ENCODE measurements at places on chromosomes 1 and 21. TPM values are rescaled to one million over a fixed set of nuclear protein-coding genes. Genes with fewer than 3 reads are reported as not detected.
A peak's percentile ranks its signal among the peaks of the same experiment; 100 is the strongest.

GRCh38 chr1:8356256-8357209 lies 38.6 kb downstream of the SLC45A1 start:
- DNase-seq = no peak

- DNase-seq = no peak
Observed at GRCh38 chr1:247639381-247639981, 34.1 kb downstream of the OR2G3 start.

- DNase-seq = no peak
Observed at GRCh38 chr1:110159168-110159567, 8.9 kb downstream of the SLC6A17 start.

DNA sequence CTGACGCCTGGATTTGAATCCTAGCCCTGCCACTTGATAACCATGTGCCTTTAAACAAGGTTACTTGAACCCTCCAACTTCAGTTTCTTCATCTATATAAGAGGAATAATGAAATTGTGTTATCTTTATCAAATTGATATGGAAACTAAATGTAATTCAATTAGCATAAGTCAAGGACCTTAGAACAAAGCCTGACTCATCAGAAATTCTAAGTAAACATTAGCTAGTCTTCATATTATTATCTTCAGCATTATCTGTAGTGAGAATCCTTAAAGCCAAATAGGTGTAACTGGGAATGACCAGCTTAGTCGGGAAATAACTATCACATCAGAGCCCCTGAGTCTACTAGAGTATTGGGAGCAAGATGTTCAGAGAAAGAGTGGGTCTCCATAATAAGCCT lies 6.6 kb downstream of the SELL start:
- DNase-seq = no peak

DNA sequence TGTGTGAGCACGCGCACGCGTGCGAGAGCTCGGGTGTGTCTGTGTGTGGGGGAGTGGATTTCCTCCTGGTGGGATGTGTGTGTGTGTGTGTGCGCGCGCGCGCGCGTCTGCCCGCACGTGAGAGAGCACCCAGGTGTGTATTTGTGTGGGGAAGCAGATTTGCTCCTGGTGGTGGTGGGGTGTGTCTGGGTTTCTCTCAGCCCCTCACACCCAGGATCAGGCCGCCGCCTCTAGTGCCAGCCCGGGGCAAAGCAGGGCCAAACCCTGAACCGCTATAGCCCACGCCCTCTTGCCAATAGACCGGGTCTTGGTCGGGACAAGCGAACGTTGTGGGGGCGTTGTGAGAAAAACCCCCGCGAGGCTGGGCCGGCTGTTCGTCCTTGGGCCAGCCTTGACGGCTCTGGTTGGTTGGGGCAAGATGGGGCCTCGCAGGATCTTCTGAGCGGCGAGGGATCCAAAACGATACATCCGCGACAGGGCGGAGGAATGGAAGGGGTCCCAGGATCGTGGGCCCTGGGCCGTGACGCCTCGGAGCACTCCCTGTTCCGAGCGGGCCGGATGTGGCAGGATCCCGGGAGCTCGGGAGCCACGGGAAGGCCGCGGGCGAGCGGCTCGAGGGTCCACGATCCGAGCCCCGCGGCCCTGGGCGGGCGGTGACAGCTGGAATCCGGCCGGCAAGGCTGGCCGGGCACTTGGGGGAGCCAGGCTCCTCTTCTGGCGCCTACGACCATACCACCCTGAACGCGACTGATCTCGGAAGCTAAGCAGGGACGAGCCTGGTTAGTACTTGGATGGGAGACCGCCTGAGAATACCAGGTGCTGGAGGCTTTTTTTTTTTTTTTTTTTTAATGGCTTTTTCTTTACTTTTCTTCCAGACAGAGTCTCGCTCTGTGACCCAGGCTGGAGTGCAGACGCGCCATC lies 68.2 kb downstream of the RNF187 start:
- no peak for DNase-seq

- no peak for DNase-seq
Observed at GRCh38 chr1:94017155-94017829, 103.7 kb downstream of the ABCA4 start.

DNA sequence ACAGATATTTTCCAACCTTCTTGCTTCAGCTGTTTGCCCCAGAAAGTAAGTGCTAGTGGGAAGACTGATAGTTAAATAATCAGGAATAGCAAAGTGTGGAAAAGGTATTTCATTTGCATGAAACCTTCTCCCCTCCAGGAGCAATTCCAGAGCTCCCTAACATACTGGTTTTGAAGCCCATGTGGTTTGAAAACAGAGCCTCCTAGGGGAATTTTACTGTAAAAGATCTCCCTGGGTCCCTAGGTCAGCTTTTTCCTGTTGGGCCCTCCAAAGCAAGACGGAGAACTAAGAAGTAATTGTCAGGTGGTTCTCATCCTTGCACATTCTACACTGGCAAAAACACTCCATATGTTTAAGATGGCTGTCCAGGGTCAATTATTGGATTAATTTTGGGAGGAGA lies 218.7 kb upstream of the FOXD3 start:
- no peak for DNase-seq

DNA sequence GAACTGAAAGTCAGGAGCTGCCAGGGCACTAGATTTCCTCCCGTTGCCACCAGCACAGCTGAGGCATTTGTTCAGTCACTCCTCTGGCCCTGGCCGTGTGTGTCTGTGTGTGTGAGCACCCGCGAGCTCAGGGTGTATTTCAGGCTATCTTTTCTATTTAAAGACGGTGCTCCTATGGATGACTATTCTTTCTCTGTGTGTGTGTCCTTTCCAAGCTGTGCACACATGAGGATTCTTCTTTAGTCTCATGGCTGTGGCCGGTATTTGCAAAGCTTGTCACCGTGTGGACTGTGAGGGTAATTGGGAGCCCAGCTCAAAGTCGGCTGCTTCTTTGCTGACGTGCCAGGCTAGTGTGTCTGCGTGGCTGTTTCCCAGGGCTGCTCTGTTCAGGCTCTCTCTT lies 3.0 kb upstream of the KCND3 start:
- no peak for DNase-seq

The FCER1G gene
- 2.2 TPM for total RNA-seq

- no peak for DNase-seq
Observed at GRCh38 chr1:210917560-210918169, 216.3 kb downstream of the KCNH1 start.

DNA sequence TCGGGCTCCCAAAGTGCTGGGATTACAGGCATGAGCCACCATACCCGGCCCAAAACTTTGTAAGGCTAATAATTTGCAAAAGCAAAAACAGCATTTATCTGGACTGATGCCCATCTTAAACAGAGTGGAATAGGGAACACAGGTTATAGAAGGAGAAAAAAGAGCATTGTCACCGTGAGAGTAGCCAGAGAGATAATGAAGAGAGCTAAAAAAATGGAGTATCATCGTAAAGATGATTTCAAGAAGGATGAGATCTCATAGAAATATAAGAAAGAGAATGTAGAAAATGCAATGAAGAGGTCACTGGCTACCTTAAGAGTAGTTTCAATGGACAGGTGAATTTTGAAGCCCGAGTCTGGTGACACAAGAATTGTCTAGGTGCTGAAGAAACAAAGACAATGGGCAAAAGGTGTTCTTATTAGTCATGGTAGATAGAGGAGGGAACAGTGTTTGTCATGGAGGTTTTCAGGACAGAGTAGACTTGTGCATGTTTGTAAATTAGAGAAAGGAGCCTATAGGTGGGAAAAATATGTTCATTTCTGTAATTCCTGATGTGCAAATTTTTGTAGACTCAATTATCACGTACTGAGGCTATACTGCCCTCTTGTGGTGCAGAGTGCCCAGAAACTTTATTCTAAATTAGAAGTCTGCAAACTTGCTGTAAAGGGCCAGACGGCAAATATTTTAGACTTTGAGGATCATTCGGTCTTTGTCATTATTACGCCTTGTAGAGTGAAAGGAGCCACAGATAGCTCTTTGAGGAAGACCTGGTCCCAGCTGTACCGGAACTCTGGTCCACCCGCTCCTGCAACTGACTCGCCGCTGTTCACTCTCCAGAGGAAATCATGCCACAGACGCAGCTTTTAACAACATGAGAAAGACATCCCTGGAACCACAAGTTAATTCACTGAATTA lies 8.1 kb upstream of the TMEM183A start:
- peak; percentile 69 for DNase-seq

The SERPINC1 gene
- total RNA-seq = not detected

DNA sequence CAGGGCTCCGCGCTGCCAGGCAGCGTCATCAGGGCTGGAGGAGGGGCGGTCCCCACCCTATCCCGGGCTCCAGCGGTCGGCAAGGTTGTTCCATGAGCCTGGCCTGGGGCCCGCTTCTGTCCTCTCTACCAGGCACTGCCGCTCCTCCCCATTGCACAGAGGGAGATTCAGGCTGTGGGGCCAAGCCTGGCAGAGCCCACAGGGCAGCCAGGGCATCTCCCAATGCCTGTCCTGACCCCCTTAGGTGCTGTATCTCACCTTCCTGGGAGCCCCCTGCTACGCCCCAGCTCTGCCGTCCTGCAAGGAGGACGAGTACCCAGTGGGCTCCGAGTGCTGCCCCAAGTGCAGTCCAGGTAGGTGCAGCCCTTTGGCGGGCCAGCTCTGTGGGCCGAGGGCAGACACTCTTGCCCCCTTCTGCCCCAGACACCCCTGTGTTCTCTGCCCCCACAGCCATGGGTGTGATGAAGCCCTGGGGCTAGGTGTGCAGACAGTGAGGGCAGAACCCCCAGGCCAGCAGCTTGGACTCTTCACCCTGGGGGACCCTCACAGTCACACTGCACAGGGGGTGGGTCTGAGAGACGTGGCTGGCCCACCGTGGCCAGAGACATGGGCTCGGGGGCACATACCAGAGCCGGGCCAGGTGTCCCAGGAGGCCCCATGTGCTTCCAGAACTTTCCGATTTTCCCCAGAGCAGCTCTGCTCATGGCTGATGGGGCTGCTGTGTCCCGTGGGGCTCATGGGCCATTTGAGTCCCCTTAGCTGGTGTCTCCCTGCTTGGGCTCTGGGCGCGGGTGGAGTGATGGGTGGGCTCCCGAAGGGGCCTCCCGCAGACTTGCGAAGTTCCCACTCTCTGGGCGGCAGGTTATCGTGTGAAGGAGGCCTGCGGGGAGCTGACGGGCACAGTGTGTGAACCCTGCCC lies 1.6 kb downstream of the TNFRSF14 start:
- DNase-seq = no peak

The HES5 gene
- total RNA-seq = not detected

The LEMD1 gene
- not detected for total RNA-seq

DNA sequence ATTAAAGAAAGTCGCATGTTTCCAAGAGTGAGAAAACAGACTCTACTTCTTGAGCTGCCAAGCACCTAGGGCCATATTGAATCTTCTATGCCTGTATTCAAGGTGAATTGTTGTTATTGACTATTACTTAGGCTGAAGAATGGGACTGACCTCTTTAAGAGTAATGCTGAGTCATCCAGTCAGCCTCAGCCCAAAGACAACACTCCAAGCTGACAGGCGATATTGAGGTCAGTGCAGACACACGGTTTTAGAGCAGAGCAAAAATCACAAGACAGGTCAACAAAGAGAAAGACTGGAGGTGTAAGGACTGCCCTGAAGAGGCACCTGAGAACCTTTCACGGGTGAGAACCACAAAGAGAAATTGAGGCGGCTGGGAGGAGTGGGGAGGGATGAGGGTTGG lies 146.9 kb downstream of the MIS18A start:
- DNase-seq = no peak

DNA sequence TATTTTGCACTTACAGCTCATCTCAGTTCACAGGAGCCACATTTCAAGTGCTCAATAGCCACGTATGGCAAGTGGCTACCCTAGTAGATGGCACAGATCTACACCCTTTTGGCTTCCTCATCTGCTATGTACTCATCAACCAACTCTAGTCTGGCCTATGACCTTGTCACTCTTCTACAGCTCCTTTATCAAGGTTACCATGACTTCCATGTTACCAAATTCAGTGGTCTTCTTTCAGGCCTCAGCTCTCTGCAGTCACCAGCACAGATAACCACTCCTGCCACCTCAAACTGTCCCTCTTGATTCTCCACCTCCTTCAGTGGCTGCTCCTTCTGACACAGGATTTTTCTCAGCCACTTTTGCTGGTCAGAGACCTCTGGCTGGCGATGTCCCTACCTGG lies 11.7 kb upstream of the USP48 start:
- no peak for DNase-seq

Measured in endothelial cell of umbilical vein (primary cell).